ENCODE measurements at places on chromosomes 5 and 9. TPM values are rescaled to one million over a fixed set of nuclear protein-coding genes. Genes with fewer than 3 reads are reported as not detected.

TMEM252 gene
- not detected for total RNA-seq

DNA sequence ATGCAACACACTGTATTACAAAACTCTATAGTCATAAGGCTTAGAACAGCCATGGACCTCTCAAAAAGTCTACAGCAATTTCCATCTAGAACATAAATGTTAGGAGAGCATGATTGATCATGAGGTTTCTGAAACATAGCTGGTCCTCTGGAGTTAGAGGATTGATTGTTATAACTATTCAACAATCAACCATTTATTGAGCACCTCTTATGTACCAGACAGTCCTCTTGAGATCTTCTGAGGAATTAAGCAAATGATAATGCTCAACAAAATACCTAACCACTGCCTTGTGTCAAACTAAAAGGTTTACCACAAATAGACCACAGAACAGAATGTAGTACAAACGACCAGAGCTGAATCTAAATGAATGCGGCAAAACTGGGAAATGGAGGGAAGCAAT is 3.4 kb upstream of the AGTPBP1 start:
- DNase-seq = no peak

DNA sequence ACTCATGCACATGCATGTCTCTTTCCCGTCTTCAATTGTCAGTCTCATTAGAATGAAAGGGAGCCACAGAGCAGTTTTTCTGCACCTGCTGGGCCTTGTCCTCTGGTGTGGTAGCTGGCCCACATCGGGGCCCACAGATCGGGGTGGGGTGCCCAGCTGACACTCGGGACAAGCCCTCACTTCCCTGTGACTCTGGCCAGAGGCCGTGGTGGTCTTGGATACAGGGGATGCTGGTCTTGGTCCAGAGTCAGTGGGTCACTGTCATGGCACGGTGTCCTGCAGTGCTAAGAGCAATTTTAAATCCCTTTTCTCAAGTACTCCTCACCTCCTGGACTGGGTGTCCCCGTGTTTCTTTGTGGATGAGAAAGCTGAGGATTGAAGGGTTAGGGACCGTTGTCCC is 193.2 kb downstream of the CACNA1B start:
- DNase-seq = no peak

GRCh38 chr5:35171991-35172390 is 58.3 kb downstream of the PRLR start:
- no peak for DNase-seq

DNA sequence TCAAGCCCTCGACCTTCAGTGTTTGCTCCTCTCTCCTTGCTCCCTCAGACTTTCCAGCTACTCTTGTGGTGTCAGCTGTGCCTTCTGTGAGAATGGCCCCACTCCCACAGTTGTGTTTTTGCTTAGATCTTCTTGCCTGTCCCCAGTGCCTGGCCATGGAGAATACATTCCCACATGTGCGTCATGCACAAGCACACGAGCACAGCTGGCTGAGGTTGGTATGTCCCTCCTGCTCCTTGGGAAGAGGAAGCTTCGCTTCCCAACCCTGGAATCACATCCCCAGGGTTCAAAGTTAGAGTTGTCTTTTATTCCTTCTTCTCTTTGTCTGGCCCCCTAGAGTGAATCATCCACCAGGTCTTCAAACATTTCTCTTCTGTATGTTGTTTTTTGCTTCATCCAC is 518.6 kb downstream of the CCDC171 start:
- DNase-seq = no peak

Data from G401 (cell line).